Activated CD4-positive, alpha-beta T cell treated with anti-CD3 and anti-CD28 coated beads for 48 hours (primary cell): ENCODE measurements at places on chromosomes 13 and 19.

GRCh38 chr13:23899555-23899954, 2.3 kb upstream of the C1QTNF9B start:
- DNase-seq: peak; percentile 37

- peak; percentile 42 for DNase-seq
Observed at GRCh38 chr19:51546650-51547396, 15.4 kb upstream of the SIGLEC6 start.

GRCh38 chr13:90686442-90686841, 661.0 kb upstream of the MIR17HG start:
- no peak for DNase-seq

DNA sequence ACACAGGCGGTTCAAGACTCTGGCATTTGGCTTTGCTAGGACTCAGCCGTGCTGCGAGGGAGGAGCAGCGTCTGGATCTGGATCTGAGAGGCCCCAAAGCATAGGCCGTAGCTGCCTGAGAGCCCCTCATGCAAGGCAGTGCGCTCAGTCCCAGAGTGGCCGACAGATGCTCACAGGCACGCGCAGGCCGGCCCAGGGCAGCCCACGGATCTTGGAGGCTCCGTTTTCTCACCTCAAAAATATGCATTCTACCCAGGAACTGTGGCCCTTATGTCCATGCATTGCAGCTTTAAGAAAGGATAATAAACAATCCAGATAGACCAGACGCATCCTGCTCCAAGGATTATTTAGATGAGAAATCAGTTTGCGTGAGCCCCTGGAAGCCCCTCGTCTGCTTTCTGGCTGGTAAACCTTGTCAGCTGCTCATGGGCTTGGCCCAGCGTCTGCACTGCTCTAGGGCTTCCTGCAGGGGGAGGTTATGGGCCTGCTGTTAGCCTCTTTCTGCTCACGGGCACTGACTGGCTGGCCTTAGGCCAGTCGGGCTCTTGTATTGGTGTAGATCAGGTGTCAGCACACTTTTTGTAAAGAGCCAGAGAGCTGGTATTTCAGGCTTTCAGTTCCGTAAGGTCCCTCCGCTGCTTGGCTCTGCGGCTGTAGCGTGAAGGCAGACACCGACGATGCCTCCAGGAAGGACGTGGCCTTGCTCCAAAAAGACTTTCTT, 24.2 kb downstream of the TEX29 start:
- DNase-seq: no peak

DNA sequence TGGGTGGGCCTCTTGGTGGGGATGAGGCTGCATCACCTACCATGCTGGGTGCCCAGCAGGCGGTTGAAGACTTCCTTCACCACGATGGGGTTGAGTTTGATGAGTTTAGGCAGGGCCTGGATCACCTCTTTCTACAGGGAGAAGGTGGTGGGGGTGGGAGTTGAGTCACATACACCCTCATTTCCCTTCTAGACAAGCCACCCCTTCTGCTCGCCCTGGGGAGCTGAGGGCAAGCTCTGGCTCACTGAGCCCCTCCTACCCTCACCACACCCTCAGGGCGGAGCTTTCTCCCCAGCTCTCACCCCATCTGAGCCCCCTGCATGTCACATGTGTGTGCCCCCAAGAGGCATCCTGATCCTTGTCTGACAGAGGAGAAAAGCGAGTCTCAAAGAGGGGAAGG, 7.6 kb upstream of the RSPH6A start:
- DNase-seq: no peak

GRCh38 chr13:109110159-109110558, 480.7 kb downstream of the MYO16 start:
- no peak for DNase-seq

- DNase-seq: no peak
Observed at GRCh38 chr13:19681517-19681916, 48.1 kb downstream of the MPHOSPH8 start.

GRCh38 chr13:96730676-96731075, 263.6 kb downstream of the OXGR1 start:
- no peak for DNase-seq

DNA sequence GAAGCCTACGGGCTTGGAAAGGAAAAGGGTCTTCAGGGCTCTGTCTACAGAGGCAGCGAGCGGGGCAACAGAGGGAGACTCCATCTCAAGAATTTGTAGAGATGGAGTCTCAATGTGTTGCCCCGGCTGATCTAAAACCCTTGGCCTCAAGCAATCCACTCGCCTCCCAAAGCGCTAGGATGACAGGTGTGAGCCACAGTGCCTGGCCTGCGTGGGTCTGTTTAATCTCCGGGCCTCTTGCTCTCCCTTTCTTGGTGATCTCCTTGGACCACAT, 8.1 kb downstream of the RPS9 start:
- DNase-seq: no peak

DNA sequence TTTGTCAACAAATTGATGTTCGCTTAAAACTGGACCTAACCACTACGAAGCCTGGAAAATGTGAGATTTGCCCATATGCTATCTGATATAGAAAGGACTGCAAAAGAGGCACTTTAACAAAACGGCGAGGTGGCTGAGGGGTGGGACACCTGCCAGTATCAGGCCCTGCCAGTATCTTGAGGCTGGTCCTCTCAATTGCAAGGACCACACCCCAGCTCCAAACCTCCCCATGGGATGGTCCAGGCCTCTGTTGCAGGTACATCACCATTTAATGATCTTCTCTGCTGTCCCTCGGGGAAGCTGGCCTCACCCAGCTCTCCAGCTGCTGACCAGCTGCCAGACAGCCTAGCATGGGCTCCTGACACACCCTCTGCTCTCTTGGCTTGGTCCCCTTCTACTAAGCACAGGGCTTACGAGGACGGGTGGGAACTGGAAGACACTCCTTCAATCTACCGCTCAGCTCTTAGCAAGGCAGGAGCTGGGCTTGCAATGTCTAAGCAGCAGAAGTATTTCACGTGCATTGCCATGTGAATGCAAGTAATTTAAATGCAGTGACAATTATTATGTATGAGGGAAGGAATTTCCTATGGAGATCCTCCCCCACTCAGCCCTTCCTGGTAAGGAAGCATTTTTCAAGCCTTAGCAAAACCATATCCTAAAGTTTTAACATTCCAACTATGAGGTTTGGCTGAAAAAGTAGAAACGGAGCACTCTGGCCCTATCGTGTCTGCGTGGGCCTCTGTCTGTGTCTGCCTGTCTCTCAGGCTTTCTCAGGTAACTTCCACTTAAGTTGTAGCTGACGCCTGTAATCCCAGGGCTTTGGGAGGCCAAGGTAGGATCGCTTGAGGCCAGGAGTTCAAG, 63.9 kb downstream of the LATS2 start:
- DNase-seq: no peak

DNA sequence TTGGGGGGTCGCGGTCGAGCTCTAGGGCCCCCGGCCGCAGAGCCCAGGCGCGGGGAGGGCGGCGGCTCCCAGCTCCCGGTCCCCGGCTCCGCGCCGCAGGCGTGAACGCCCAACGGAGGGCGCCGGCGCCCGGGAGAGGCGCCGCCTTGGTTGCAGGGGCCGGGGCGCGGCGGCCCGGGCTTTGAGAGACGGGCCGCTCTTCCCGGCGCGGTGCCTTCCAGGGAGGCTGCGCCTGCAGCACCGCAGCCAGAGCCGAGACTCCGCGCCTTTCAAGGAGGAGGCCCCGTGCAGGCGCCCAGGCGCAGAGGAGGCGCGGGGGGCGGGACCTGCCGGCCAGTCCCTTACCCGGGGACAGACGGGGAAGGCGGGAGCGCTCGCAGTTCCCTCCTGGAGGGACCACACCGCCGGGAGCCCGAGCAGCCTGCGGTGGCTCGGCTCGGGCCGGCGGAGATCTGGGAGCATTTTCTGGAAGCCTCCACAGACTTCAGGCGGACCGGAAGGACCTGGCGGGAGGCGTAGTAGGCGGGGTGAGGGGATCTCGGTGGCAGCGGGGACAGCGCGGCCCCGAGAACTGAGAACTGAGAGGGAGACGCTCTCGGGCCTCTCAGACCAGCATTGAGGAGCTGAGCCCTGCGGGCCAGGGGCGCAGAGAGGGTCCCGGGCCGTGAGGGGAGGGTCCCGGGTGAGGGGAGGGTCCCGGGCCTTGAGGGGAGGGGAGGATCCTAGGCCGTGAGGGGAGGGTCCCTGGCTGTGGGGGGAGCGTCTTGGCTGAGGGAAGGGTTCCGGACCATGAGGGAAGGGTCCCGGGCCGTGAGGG, 25.5 kb upstream of the MCF2L start:
- peak; percentile 31 for DNase-seq

DNA sequence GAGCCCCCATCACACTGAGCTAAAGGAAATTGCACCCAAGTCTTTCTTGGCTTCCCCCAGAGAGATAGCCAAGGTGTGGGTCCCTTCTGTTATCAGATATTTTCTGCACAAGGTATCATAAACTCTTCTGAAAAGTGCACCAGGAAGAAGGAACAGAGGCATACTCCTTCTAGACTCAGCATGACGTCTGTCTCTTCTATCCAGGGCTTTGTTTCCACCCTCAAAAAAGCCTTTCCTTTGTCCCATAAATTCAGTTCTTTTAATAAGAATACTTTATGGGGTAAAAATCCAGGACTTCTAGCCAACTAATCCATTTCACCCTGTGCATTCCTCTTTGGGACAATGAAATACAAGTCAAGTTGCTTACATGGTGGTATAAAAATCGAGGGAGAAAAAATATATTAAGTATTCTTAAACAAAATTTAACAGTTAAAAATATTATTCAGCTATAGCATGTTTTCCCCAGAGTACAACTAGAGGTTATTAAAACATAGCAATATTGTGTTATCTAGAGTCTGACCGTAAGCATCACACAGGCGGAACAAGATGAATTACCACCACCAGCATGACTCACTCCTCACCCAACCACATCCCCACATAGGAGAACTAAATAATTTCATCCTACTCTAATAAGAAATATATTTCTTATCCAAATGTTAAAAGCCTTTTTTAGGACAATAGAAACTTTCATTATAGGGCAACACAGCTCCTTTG, 79.9 kb upstream of the GPC6 start:
- DNase-seq: no peak

- DNase-seq: no peak
Observed at GRCh38 chr13:108551674-108552073, 77.7 kb upstream of the MYO16 start.

DNA sequence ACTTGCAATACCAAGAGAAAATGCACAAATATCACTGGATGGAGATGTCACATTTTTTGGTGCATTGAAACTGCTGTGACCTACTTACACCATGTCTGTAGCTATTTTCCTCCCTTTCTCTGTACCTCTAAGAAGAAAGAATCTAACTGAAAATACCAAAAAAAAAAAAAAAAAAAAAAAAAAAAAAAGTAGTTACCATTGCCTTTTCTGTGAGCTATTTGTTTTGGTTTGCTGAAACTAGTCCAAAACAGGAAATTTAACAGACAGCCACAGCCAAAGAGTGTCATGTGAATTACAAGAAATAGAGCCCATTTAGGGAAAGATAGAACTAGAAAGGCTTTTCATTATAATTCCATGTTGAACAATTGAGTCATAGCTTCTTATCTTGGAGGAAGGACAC, 37.3 kb downstream of the TNFSF13B start:
- no peak for DNase-seq

DNA sequence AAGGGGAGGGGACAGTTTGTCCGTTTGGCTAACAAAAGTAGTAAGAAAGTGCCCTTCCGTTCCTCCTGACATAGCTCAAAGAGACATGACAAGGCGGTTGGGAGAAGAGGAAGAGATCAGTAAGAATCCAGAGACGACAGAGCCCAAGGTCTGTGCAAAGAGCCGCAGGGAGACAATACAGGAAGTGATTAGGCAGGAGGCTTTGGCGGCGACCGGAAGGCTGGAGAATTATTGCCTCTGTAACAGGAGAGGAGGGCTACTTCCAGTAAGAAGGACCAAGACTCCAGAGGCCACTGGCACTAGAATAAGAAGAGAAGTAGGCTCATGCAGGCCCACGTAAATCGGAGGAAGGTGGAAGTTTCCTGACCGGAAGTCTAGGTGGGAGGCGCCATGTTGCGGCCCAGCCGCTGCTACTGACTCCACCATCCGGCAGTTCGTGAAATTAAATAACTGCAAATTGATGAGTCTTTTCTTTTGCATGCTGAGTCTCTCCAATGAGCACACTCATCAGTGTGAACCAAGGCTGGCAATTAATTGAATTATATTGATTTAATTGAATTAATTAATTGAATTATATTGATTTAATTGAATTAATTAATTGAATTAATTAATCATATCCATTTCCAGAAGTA, 9.9 kb downstream of the RFX2 start:
- peak; percentile 57 for DNase-seq

DNA sequence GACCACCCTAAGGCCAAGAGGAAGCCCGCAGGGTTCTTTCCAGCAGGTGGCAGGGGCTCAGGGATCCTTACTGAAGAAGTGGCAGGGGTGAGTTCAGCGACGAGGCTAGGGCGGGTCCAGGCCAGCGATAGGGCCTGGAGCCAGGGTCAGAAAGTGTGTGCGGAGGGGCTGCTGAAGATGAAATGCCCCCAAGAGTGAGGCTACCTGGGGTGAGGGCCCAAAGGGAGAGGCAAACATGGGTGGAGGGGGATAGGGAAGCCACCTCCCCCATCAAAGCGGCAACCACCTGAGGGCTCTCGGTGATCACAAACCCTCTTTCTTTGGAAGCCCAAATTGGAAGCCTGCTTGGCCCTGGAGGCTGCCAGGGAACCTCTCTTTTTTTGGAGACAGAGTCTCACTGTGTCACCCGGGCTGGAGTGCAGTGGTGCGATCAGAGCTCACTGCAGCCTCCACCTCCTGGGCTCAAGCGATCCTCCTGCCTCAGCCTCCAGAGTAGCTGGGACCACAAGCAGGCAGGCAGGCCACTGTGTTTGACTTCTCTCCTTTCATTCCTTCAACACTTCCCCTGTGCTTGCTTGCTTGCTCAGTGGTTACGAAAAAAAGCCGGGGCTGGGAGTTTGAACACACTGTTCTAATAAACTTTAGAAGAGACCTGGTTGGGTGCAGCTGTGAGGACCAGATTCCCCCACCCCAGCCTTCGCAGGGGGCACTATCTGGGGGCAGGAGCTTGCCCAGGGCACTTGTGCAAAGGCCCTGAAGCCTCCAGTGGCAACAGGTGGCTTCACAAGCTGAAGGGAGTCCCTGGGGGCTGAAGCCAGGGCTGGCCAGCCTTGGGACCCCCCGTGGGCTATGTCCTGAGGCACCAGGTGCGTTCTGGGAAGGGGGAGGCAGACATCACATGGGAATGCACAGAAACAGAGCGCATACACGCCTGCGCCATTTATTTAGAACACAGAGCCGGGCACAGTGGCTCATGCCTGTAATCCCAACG, 1.4 kb upstream of the ATP8B3 start:
- DNase-seq: no peak

DNA sequence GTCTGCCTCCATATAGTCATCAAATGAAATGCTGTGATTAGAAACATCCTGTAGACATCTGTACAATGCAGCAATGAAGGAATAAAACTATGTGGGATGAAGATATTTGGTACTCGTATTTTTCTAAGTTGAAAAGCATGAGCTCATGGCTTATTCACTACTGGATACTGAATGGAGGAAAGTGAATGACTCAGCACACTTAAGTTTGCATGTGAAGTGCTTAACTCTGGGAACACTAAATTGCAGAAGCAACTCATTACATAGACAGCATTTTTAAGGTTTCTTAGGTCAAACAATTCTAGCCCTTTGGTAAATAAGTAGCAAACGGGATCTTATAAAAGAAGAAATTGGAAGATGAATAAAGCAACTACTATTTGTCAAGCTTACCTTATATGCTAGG, 429.0 kb upstream of the MIR17HG start:
- no peak for DNase-seq

- DNase-seq: no peak
Observed at GRCh38 chr13:52001120-52001731, 10.0 kb downstream of the ATP7B start.

GRCh38 chr19:1291761-1292418, 6.2 kb downstream of the EFNA2 start:
- no peak for DNase-seq

- DNase-seq: no peak
Observed at GRCh38 chr19:10829967-10830366, 6.0 kb downstream of the TMED1 start.

GRCh38 chr13:48679941-48680680, 26.4 kb downstream of the CYSLTR2 start:
- DNase-seq: no peak
